ENCODE measurements at places on chromosomes 11 and 22.
A peak's percentile ranks its signal among the peaks of the same experiment; 100 is the strongest.

DNA sequence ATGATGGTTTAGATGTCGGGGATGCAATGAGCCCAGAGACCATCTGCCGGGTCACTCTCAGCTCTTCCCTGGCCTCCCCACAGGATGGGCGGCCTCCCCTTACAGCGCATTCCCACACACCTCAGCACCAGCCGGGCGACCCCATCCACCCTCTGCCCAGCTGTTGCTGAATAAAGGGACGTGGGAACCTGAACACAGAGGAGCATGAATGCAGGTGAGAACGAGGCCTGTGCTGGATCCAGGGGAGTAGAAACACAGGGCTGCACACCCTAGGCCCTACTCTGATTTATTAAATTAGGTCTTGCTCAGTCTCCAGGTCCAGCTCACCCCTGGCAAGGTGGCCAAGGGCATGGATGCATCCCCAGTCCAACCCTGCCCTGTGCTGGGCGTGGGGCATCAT lies 180.5 kb downstream of the CTTN start:
- no peak for DNase-seq

GRCh38 chr11:113396690-113397089 lies 9.1 kb downstream of the ANKK1 start:
- DNase-seq: no peak

- DNase-seq: no peak
These were observed 207.1 kb upstream of the ARHGAP20 start for GRCh38 chr11:110919241-110919922.

DNA sequence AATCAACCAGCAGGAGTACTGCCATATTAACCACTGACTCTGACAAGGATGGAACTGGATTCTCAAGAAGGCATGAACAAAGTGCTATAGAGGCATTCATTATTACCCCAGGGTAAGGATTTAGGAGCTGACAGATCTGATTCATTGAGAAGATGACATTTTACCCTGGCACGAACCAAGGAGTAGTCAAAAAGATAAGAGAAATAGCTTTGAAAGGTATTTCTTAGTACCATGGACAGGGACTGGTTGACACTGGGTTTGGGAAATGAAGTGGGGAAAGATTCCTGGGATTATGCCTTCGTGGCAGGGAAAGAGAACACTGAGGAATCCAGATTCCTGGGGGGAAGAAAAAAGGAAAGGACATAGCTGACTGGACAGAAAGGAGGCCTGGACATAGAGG lies 5.1 kb upstream of the SAAL1 start:
- no peak for DNase-seq

- no peak for DNase-seq
These were observed 75.7 kb downstream of the SCUBE1 start for GRCh38 chr22:43267332-43267980.

- DNase-seq: no peak
These were observed 1044.3 kb upstream of the RAG2 start for GRCh38 chr11:37642296-37642695.

DNA sequence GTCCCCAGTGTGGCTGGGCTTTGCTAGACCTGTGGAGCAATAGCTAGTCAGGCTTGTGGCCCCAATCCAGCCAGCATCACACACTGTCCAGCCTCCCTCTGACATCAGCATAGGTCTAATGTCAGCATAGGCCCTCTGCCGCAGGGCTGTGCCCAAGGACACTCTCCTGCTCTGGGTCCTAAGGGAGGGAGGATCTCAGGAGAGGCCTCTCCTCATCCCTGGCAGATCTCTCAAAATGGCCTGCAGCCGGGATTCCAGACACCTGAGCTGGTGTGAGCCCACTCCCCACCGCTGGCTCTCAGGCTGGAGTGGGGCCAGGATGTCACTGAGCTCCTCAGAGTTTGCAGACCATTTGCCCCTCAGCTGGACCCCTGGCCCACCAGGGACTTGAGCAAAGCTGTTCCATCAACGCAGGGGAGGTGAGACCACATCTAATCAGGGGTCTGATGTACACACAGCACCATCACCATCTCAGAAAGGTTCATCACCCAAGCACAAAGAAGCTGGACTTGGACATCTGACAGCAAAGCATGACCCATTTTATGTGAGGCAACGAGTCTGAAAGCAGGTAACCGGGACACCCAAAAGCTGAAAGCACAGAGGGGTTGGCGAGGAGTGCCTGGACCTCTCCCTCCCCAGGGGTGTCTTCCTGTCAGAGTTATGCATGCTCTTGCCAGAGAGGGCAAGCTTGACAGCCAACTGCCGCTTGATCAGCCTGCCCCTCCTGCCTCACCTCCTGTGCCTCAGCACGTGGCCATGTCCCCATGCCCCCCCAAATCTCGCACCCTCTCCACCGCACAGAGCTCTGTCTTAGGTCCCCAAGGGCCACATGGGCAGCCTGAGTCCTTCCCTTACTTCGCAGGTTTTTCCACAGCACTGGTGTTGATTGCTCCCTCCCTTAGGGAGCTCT lies 69.7 kb upstream of the SEPTIN5 start:
- DNase-seq: no peak

DNA sequence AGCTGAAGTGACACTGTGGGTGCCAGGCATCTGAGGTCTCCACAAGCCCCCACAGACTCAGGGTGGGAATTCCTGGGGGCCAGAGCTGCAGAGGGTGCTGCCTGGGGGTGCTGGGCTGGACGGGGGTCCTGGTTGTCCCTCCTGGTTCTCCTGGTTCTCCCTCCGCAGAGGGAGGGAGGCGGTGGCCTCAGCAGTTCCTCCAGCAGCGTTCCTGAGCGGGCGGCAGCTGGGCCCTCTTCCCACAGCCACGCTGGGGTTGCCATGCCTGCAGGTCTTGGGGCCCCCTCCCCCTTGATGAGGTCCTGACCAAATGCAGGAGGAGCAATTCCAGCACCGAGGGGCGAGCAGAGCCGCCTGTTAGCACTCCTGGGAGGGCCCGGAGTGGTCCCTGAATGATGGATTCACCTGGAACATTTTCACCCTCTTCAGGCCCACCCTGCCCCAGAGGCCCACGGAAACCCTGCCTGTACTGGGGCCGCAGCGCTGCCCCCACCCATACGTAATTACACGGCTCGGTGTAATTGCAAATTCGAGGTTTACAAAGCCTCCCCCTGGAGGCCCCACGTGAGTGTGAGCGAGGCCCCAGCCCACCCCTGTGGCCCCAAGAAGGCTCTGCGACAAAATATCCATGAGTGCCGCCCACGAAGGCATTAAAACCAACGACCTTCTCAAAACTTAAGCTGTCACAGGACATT lies 635 bp downstream of the C11orf21 start:
- DNase-seq: no peak

DNA sequence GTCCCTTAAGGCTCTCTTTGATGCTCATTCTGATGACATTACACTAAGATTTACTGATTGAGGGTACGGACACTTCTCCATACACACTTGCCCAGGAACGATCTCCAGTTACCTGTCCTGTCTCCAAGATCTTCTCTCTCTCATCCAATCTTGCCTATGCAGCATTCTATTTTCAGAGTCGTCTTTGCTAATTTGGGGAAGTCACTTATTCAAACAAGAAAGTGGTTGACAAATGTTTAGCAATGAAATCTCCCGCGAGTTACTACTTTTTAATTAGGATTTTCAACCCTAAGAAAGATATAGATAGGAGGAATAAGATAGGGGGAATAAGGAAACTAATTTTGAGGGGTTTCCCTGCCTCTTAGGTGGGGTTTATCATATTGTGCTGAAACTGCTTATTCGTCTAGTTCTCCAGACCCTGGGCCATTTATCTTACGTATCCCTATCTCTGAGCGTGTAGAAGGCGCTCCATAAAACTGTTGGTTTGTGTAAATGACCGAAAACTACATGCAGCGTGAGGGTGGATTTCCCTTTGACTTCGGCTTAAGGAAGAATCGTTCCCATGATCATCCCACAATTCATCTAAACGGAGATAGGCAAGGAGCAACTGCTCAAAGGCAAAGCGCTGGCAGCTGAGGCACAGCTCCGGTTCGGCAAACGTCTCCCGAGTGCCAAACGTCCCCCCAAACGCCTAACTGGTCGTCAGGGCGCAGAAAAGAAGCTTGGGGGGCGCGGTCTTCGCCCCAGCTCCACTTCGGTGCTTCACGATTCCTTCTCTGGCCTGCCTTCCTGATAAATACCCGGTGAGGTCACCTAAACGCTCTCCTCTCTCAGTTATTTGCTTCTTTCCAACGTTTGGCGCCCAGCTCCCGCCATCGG lies 804 bp downstream of the APIP start:
- peak; percentile 37 for DNase-seq

Data from COR-L47 (cell line).